ENCODE measurements at places on chromosomes 6 and 20. TPM values are rescaled to one million over a fixed set of nuclear protein-coding genes. Genes with fewer than 3 reads are reported as not detected.

FAM209B gene
- 0.48 TPM for polyA plus RNA-seq

MICB gene
- 1.4 TPM for polyA plus RNA-seq

BHLHE23 gene
- polyA plus RNA-seq, result not detected

C6orf15 gene
- not detected for polyA plus RNA-seq

PCK1 gene
- 6.3 TPM for polyA plus RNA-seq

RIPOR3 gene
- 8.5 TPM for polyA plus RNA-seq

- DNase-seq, result no peak
Measured at GRCh38 chr6:56270812-56271441, 23.5 kb upstream of the COL21A1 start.

DNA sequence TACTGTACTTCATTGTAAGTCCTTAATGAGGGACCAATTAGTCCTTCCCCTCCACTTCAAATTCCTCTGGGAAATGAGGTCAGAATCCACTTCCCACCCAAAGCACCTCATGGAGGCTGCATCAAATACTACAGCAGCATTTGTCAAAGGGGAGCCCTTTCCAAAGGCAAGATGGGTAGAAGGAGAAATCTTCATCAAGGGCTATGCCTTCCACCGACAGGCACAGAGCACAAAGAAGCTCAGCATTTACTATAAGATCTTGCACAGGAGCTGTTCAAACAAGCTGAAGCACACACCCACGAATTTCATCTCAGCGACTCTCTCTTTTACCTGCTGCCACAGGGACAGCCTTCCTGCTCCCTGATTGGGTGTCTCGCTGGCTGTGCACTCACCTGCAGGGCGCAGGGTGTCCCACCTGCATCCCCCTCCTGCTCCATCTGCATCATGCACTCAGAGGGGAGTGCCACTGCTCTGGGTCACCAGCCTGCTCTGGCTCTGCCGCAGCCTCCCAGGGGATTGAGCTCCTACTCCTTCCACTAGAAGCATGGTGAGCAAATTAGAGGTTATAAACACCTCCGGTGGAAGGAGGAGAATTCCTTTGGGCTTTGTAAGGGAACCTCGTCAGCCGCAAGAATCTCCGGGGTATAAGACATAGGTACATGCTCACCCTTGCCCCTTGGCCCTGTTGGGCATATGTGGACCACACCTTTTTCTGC is 164.5 kb downstream of the ATXN1 start:
- no peak for DNase-seq

GRCh38 chr6:151699719-151700118 is 107.8 kb upstream of the ESR1 start:
- no peak for DNase-seq

DNA sequence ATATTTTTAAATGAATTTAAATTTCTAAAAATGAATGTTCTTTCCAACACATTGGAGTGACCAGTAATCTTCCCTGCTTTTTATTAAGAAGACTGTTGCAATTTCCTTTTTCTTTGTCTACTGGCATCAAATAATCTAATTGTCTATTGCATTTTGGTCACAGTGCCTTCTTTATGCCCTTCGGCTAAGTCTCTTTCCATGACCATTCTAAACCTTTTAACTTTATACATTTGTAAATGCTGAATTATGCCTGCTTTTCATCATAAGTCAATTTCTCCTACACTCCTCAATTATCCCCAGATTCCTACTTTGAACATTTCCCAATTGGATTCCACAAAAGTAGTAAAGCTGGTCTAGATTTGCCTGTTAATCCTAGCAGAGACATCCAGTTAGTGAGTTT is 69.1 kb upstream of the HSF2 start:
- DNase-seq, result no peak

DNA sequence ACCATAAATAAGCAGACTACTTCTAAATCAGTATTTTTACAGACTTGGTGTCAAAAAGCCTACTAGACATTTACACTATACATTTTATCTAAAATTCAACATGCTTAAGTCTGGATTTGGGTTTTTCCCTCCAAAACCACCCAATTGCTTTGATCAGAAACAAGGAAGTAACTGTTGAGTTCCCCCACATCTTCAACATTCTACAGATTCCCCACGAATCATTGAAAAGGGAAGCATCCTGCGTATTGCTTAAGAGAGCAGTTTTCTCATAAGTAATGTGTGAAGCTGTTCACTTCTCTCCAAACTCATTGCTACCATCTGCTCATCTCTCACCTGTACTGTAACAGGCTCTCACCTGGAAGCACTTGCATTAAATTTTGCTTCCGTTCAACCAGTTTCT is 36.4 kb upstream of the RNF144B start:
- no peak for DNase-seq

DNA sequence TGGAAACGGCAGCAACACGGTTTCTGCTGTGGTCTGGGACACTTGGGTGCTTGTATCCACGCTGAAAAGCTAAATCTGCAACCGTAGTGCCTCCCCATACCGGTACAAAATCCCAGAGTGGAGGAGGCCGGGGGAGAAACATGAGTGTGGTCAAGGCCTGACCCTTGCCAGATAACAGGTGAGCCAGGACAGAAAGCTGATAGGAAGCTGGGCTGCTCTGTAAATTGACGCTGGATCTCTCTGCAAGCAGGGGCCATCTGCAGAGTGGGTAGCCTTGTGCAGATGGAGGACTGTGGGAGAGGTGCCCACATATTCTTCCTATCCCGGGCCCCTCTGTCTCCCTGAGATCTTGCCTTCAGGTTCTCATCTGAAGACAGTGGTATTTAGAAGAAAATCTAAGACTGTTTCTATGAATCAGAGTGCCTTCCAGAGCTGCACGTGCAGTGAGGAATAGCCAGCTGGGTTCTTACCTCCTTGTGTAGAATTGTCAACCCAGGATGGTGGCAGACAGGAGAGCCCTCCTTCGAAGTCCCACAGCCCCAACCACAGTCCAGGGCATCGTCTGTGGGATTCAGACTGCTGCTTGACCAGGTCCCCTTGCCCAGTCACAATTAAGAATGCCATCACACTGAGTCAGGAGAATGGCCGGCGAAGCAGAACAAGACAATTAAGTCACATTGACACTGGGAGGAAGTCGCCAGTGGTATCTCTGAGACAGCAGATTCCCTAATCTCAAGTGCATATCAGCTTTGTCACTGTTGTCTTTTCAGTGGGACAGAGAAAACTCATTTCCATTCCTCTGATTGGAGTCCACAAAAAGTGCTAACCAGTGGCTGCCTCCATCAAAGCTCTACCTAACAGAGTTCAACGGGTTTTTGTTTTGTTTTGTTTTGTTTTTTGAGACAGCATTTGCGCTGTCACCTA is 100.0 kb upstream of the RIPOR2 start:
- DNase-seq, result no peak

DNA sequence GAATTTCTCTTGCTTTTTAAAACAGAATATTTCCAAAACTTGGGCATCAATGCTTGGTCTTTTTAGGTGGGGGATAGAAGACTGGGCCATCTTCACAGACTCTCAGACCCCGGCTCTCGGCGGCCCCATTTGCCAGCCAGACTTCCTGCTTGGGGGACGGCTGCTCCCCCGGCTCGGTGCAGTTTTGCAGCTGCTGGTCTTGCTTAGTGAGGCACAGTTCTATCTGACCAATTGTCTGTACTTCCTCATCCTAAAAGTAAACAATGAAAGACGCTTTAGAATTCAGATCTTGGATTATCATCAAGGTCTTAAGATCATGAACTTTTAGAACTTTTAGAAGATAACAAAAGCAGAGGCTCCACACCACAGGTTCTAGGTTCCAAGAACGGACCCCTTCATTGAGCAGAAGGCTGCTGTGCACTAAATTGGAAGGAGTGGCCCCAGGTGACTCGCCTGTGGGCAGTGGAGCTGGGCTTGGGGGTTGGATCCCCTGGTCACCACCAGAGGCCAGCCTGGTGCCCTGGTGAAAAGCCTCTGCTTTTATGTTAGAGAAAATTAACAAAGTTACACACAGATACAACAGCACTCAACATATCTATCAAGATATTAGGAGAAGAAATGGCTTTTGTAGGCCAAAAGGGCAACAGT is 26.7 kb downstream of the RNASET2 start:
- no peak for DNase-seq

GRCh38 chr6:2007165-2007564 is 238.2 kb downstream of the GMDS start:
- no peak for DNase-seq

GRCh38 chr20:51732096-51732791 is 35.9 kb downstream of the ATP9A start:
- no peak for DNase-seq

- no peak for DNase-seq
Measured at GRCh38 chr6:121666814-121667213, 231.4 kb downstream of the GJA1 start.
